ENCODE measurements at places on chromosomes 16 and 17.
A peak's percentile ranks its signal among the peaks of the same experiment; 100 is the strongest.

DNA sequence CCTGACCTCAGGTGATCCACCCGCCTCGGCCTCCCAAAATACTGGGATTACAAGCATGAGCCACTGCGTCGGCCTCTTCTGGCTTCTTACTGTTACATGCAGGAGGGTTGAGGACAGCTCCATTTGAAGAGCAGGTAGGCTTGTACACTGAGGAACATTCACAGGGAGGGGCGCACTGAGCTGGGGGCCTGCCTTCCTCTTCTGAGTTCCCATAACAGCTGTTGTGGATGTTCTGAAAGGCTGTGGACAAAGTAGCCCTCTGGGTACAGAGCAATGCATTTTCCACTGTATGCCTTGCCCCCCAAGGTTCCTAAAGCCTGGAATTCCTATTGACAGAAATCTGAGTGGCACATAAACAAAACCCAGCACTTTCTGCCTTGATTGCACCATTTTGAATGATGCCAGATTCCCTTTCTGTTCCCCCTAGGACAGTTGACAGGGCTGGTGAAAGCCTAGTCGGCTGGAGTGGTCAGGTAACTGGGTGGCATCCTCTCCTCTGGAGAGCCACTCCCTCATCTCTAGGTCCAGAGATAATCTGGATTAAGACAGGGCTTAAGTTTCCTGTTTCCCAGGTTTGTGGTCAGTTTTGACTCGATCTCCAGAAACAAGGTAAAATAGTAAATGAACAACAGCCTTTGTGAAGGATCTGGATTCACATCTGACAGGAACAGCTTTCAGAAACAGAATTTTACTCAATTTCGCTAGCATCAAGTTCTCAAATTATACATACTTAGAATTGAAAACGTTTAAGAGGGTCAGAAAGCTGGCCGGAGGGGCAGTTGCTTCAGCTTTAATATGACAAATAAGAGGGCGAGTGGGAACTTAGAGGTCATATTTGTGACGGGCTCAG, 1.3 kb upstream of the CDK5R1 start:
- no peak for DNase-seq

DNA sequence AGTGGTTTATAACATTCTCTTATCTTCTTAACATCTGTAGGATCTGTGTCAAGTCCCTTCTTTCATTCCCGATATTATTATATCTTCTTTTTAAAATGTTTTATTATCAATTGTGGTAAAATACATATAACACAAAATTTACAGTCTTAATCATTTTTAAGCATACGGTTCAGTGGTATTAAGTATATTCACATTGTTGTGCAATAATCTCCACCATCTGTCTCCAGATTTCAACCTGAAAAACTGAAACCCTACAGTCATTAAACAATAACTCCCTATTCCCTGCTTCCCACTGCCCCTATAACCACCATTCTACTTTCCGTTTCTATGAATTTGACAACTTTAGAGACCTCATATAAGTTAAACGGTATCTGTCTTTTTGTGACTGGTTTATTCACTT, 45.5 kb downstream of the CEP112 start:
- DNase-seq = no peak

DNA sequence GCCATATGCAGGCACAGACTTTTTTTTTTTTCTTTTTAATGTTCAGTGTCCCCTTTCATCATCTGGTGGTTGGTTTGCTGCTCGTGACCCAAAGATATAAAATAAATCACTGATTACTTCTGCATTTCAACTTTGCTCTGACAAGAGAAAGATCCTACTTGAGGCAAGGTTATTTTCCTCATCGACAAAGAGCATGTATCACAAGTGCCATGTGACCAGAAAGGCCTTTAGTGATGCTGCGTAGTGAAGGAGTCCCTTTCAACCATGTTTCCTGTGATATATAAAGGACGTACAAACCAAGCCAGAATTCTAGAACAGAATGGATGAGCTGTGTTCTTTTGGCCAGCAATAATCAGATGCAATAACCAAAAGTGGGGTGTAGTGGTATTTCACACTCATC, 323.4 kb upstream of the PSMD7 start:
- no peak for DNase-seq

- peak; percentile 54 for DNase-seq
Measured at GRCh38 chr16:17194190-17194780, 276.5 kb downstream of the XYLT1 start.

GRCh38 chr17:50358177-50358576, 12.3 kb downstream of the XYLT2 start:
- DNase-seq = no peak

DNA sequence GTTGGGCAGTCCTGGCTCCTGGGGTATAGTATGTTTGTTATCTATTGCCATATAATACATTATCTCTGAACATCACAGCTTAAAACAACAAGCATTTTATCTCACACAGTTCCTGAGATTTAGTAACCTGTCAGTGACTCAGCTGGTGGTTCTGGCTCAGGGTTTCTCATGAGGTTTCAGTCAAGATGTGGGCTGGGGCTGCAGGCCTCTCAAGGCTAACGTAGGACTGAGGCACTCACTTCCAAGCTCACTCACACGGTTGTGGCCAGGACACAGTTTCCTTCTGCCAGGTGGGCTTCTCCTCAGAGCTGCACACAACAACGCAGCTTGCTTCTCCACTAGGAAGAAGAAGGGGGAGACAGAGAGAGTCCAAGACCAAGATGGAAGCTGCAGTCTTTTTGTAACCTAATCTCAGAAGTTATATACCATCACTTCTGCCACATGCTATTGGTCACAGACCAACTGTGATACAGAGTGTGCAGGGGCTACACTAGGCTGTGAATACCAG, 10.3 kb upstream of the MED13 start:
- no peak for DNase-seq

- no peak for DNase-seq
Measured at GRCh38 chr16:63346000-63346399, 1309.8 kb upstream of the CDH8 start.

GRCh38 chr17:2580151-2580550, 13.3 kb upstream of the PAFAH1B1 start:
- DNase-seq = no peak

GRCh38 chr16:15450624-15451023, 16.2 kb downstream of the BMERB1 start:
- DNase-seq = no peak

DNA sequence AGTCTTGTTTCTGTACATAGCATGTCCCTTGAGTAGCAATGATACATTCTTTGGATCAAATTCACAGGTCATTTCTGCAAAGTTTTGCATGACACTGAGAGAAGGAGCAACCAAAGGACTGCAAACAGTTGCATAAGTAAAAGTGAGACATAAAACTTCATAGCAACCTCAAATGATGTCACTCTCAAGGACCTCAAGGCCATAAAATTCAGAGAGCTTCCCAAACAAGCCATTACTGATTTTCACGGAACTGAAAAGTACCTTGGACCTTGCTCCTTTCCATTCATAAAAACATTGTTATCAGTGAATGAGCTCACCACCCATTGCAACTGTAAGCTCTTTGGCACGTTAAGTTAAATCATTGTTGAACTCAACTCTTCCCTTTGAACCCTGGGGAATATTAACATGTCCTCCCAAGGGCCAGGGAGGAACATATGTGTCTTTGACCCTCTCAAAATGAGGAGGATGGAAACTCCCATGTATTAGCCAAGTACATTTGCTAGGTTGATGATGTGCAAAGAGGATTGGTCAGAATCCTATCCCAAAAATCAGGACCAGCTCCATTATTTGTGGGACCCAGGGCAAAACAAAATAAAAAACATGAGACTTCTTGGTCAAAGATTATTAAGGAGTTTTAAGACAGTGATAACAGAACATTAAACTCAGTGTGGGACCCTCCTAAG, 275.0 kb upstream of the DYNLRB2 start:
- DNase-seq = no peak

GRCh38 chr16:78317564-78318240, 218.2 kb downstream of the WWOX start:
- no peak for DNase-seq

All from CD4-positive, alpha-beta T cell treated with Interleukin-17A for 1 hour (primary cell).